HFFc6 (cell line): ENCODE measurements at places on chromosomes 16 and 17. TPM values are rescaled to one million over a fixed set of nuclear protein-coding genes. Genes with fewer than 3 reads are reported as not detected.
A peak's percentile ranks its signal among the peaks of the same experiment; 100 is the strongest.

DNA sequence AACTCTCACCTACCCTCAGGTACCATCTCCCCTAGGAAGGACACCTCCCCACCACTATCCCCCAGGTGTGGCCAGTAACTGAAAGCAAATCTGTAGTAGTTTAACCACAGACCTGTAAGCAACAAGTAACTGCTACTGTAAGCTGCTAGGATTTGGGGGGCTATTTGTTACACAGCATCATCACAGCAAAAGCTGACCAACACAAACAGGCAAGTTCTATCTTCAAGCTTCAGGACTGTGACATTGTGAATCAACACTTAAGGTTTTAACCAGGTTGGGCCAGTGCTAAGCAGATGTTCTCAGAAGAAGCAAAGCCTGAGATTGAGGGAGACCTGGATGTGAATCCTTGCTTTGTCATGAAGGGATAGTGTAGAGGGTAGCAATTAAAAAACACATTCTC, 47.0 kb downstream of the ABCC6 start:
- H3K27ac ChIP-seq: no peak overlapping the region
- H3K27me3 ChIP-seq: peaks cover 21% of the 10 kb centered on the region
- H3K4me1 ChIP-seq: no peaks in the 10 kb centered on the region
- no peak overlapping the region for H3K4me3 ChIP-seq
- no peak for DNase-seq

DNA sequence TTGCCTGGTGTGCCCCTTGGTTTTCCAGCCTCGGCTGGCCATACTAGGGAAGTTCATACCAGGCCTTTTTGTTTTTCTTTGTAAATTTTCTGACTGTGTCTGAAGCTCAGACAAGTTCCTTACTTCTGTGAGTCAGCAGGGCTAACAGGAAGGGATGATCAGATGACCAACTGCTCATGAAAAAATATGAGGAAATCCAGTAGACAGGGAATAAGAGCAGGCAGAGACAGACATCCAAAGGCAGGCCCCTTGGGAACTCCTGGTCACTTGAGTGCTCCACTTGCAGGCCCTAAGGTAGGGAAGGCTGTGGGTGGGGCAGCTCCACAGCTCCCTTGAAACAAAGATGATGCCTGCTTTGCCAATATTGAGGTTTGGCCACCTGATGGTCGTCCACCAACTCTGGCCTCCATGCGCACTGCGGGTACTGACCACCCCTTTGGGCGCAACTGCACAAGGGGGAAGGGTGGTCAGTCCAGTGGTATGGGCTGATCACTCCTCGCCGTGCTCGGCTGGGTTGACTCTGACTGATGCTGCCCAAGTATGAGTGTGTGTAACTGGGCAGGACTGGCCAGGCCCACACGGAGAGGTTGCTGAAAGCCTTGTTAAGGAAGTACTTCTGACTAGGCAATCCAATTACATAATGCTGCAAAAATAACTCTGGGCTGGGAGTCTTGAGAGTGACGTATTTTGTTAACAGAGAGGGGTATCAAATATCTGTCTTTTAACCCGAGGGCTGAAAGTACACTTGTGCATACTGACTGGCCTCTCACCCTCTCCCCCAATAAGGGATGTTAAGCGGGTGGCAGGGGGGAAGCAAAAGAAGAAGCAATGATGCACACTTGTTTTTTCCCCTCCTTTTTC, 20.8 kb upstream of the ZFHX3 start:
- no peaks in the 10 kb centered on the region for H3K36me3 ChIP-seq
- peak overlapping the region; percentile 75 for H3K4me3 ChIP-seq
- peaks cover 5% of the 10 kb centered on the region; the same call in 1 of the 2 replicates for H3K27me3 ChIP-seq
- peaks cover 75% of the 10 kb centered on the region for H3K4me1 ChIP-seq
- peak overlapping the region; percentile 100 for H3K27ac ChIP-seq

DNA sequence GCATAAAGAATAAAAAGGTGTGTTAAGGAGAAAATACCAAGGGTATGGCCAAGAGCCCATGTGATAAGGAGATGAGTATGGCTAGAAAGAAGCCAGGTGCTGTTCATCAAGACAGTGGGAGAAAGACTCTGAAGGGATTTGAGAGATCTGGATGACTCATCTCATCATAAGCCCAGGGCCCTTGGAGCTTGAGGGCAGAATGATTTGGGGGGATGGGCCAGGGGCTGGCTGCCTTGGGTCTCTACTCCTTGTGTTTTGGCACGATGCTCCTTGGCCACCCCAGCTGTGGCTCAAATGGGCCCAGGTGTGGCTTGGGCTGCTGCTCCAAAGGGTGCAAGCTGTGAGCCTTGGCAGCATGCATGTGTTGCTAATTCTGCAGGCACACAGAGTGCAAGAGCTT, 14.5 kb upstream of the TNFRSF13B start:
- H3K4me1 ChIP-seq: peaks cover 48% of the 10 kb centered on the region
- DNase-seq: no peak
- no peak overlapping the region for H3K4me3 ChIP-seq
- H3K27ac ChIP-seq: no peak overlapping the region
- no peaks in the 10 kb centered on the region for H3K36me3 ChIP-seq

DNA sequence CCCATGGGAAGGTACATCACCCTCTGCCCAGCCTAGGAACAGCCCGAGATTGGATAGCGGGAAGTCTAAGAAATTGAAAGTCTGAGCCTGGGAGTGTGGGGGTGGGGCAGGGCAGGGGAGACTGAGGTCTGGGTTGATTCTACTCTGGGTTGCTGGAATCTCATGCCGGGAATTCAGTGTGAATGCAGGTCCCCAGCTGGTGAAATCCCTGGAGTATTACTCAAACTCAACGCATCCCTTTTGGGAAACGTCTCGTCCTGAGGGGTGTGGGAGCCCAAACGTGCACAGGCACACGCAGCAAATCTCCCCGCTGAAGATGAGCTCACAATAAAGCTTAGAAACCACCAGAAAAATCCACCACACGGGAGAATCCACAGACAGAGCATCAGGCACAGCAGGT, 55.4 kb downstream of the SOCS1 start:
- peaks cover 39% of the 10 kb centered on the region for H3K4me1 ChIP-seq
- no peaks in the 10 kb centered on the region for H3K36me3 ChIP-seq
- H3K4me3 ChIP-seq: 0 out of 2 replicates have a peak overlapping the region, but pooled peaks have one; percentile 77
- no peak for DNase-seq

Gene DNAH3
- total RNA-seq: not detected in 3 replicates
